ENCODE measurements at places on chromosomes 16 and 17.
A peak's percentile ranks its signal among the peaks of the same experiment; 100 is the strongest.

DNA sequence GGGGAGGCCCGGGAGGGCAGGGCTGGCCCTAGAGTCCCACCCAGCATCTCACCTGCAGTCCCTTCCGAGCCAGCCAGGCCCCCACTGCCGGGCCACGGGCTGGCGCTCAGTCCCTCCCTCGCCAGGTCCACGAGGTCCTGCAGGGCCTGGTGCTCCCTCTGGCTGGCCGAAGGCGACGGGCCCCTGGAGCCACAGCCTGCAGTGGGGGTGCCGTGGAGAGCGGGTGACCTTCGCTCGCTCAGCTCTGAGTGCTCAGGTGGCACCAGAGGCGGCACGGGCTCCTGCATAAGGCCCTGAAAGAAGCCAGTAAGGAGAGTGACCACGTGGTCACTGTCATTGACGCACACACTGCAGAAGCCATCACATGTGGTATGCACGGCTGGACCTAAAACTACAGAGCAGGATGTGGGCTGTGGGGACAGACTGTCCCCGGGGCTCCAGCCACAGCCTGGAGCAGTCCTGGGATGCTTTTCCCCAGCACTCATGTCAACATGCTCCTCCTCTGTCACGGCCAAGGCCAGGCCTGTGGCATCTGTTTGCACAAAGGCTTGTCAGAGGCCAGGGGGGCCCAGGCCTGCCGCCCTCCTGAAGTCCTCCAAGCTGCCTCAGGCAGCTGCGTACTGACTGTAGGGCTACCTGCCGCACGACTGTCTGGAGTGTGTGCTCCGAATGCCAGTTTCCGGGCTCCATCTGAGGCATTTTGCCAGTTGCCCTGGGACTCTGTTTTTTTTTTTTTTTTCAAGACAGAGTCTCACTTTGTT is 15.1 kb downstream of the SLX4 start:
- no peak for DNase-seq

- DNase-seq = no peak
Measured at GRCh38 chr16:20323591-20324117, 3.7 kb downstream of the GP2 start.

GRCh38 chr16:66133643-66134338 is 232.7 kb upstream of the CDH5 start:
- DNase-seq = no peak

- DNase-seq = no peak
Measured at GRCh38 chr17:50565402-50566350, 5.2 kb downstream of the CACNA1G start.

GRCh38 chr16:20344611-20345010 is 7.9 kb downstream of the UMOD start:
- DNase-seq = no peak

GRCh38 chr16:53865494-53865863 is 161.5 kb downstream of the FTO start:
- DNase-seq = peak; percentile 95

DNA sequence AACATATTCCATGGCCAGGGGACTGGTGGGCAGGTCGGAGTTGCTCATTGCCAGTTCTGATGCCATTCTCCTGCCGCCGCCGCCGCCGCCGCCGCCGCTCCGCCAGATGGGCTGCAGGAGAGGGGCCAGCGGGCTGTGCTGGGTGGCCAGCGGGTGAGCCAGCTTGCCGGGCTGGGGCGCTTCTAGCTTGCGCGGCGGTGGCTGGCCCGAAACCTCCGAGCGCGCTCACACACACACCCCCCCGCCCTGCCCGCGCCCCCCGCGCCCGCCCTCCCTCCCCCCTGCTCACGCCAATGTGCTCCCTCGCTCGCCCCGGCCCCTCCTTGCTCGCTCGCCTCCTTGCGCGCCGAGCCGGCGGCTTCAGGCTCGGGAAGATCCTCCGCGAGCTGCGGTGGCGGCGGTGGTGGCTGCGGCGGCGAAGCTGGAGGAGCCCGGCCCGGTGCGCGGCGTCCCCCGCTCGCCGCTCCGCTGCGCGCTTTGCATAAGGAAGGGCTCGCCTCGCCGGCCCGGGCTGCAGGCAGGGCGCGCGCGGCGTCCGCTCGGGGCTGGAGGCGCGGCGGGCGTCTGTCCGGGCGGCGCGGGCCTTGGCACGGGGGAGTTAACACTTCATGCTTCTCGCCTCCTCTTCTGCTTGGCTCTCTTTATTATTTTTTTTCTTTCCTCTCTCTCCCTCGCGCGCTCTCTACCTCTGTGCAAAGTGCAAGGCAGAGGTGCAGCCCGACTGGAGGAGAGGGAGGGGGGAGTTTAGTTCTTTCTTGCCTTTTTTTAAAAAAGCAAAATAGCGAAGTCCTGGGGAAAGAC is 500 bp downstream of the MAF start:
- peak; percentile 4 for DNase-seq

DNA sequence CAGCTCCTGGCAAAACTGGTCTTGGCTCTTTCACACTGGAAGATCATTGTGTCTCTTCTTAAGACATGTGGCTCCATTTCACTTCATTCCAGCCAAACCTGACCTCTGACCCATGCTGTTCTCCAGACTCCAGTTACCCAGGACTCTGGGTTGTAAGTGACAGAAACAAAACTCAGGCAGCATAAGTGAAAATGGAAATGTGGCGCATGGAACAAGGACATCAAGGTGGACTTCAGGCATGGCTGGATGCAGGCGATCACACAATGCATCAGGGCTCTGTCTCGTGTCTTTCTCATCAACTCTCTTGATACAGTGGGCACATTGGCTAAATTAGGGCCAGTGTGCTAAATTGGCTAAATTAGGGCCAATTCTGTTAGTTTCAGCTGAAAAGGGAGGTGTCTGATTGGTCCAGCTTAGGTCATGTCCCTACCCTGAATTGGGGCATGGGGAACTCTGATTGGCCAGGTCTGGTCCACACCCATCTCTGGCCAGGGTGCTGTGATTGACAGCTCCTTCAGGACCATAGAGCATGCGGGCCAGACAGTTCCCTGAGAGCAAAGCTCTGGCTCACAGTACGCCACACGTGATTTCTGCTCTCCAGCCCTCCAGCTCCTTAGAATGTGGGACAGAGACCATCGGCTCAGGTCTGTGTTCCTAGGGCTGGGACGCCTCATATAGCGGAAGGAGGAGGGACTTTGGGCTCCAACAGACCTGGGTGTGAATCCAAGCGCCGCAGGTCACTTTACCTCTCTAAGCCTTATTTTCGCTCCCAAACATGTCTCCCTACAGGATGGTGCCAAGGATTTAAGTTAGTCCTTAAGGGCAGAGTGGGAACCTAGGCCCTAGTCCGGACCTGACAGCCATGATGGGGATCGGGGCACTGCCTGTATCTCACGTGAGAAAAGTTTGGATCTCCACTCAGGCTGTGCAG is 17.5 kb downstream of the SOCS1 start:
- DNase-seq = no peak

Data from Kasumi-1 (cell line).